ENCODE measurements at places on chromosomes 12 and 14.
A peak's percentile ranks its signal among the peaks of the same experiment; 100 is the strongest.

DNA sequence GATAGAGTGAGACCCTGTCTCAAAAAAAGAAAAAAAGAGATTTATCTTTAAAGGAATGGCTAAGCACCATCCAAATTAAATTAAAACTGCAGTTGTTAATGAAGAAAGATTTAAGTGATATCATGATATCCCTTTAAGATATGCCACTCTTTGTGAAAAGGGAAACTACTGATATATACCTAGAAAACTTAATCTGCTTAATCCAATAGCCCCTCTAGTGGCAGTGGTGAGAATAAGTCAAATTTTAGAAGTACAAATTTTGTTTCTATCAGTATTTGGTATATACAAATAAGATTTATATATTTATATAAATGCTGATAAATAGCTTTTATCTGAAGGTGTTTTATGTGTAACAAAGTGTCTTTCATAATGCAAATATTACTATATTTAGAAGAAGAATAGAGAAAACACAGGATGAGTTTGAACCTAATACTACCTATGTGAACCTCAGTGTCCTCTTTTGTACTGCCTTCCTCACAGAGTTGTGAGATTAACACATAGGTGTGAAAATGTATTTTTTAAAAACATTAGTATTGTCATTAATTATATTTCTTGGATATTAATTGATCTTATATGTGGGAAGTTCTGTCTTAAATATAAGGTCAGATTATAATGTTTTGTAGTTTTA, 51.4 kb upstream of the GARIN2 start:
- DNase-seq = no peak

GRCh38 chr12:66776974-66777373, 98.1 kb upstream of the GRIP1 start:
- DNase-seq = peak; percentile 37

GRCh38 chr14:94024549-94024948, 1.6 kb upstream of the OTUB2 start:
- DNase-seq = no peak

GRCh38 chr12:106281804-106282203, 20.7 kb upstream of the TCP11L2 start:
- DNase-seq = no peak

GRCh38 chr12:47769234-47770085, 3.6 kb upstream of the SLC48A1 start:
- no peak for DNase-seq

DNA sequence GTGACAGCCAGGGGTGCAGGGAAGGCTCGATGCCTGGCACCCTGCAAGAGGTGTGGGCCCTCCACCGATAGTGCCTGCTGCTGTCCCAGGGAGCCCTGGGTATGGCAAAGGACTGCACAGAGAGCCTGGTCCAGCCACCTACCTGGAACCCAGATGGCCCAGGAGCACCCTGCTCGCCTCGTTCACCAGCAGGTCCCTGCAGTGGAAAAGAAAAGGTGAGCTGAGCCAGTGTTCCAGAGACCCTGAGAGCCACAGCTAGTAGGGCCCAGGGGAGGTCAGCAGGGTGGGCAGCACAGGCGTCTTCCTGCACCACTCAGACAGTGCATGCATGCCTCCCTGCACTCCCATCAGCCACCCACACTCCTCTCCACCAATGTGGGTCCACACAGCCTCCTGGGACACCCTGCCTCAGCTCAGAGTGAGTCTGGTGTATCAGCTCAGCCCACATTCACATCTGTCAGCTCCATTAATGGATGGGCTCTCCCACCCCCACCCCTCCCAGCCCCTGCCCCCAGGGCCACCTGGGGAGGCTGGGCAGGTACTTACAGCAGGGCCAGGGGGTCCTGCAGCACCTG, 20.2 kb downstream of the TMEM106C start:
- DNase-seq = no peak

GRCh38 chr12:115201966-115202365, 518.0 kb upstream of the TBX3 start:
- DNase-seq = no peak

- no peak for DNase-seq
Observed at GRCh38 chr12:104784592-104784991, 173.5 kb downstream of the SLC41A2 start.

DNA sequence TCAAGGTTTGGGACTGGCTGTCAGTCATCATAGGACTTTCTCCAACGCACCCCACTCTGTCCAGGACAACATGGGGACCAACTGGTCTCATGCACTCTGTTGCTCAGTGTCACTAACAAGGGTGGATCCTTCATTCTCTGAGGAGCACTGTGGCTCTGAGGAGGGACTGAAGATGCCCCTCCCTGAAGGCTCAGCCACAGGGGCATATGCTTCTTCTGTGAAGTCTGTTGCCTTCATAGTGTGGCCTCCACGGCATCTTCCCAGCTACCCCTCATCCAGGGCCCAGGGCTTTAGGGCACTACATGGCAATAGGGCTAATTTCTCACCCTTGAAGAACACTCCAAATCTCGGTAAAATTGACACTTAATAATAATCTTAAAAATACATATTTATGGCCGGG, 14.3 kb upstream of the IFI27L2 start:
- no peak for DNase-seq

GRCh38 chr12:131333621-131334440, 377.1 kb upstream of the SFSWAP start:
- DNase-seq = no peak

DNA sequence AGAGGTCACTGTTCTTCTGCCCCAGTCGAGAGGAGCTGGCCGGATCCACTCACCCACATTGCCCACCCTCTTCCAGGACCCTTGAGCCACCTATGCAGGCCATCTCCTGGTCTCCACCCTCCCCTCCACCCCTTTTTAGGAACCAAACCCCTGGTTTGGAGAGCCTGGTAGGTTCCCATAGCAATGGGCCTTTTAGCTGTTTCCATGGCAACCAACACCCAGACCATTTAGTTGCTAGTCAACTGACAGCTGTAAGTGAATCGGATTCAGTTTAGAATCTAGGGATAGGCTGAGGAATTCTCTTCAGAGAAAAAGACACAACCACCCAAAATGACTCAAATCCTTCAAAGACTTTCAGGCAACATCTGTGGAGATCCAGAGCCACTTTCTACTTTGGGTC, 16.5 kb downstream of the NPC2 start:
- no peak for DNase-seq

Measured in activated CD4-positive, alpha-beta T cell treated with anti-CD3 and anti-CD28 coated beads, Interleukin-2, amount 50 U/mL, for 48 hours (primary cell).